Stimulated activated naive CD4-positive, alpha-beta T cell (primary cell): ENCODE measurements at places on chromosomes 6 and 20.

DNA sequence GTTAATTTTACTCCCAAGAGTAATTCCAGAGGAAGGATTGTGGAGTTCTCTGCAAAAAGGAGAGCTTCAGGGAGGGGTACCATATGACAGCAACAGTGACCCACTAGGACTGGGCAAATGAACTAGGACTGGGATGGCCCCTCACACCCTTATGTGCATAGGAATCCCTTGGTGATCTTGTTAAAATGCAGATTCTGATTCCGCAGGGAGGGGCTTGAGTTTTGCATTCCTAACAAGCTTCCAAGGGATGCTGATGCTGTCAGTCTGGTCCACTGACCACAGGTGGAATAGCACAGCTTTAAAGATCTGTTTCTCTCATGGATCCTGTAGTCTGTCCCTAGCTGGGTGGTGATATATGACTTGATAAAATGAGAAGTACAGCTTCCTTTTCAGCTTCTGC, 6.3 kb upstream of the FOXA2 start:
- DNase-seq: no peak

DNA sequence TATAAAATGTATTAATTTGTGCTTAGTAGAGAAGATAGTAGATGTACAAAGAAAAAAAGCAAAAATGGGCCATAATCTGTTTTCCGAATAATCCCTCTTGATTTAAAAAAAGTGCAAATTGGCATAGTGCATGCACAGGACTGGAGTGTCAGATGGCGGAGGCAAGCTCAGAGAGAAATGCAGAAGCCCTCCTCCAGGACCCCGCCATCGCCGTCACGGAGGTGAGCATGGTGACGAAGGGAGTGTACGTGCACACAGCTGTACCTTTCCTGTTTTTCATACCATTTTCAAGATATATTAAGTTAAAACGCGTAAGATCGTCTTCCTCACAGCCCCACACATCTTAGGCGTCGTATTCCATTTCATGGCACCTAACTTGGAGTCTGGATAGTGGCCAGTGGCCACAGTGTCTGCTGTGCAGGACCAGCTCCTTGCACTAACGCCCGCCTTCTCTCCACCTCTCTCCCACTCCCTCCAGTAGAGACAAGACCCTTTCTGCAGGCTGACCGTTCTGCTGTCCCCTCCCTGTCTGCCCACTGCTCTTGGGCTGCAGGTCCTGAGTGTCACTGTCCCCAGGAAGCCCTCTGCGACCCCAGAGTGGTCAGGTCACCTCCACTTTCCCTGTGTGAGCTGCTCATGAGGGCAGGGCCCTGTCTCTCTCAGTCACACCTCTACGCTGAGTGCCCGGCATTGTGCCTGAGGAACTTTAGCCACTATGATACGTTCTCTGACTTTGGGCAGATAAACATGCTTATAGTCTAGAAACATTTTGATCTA, 9.8 kb downstream of the DUSP22 start:
- no peak for DNase-seq

- peak; percentile 53 for DNase-seq
These were observed 43.6 kb downstream of the FGD2 start for GRCh38 chr6:37048851-37049757.

DNA sequence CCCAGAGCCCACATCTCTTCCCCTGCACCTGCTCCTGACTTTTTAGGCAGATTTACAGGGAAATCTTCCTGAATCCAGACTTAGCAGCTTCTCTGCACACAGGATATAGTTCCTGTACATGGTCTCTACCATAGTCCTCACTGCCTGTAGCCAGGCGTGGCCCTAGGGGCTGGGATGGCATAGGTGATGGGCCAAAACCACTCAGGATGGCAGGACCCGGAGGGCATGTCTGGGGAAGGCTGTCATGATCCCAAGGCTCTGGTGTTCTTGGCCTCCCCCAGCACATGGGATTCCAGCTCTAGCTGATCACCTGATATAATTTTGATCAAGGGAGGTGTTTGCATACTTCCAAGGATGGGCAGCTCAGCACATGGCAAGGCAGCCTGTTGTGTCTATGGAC, 58.0 kb downstream of the TOX2 start:
- DNase-seq: no peak

DNA sequence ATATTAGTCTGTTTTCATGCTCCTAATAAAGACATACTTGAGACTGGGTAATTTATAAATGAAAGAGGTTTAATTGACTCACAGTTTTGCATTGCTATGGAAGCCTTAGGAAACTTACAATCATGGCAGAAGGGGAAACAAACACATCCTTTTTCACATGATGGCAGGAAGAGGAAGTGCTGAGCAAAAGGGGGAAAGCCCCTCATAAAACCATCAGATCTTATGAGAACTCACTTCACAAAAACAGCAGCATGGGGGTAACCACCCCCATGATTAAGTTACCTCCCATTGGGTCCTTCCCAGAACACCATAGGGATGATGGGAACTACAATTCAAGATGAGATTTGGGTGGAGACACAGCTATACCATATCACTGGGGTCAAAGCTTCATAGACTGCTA, 254.2 kb downstream of the ERMARD start:
- no peak for DNase-seq

DNA sequence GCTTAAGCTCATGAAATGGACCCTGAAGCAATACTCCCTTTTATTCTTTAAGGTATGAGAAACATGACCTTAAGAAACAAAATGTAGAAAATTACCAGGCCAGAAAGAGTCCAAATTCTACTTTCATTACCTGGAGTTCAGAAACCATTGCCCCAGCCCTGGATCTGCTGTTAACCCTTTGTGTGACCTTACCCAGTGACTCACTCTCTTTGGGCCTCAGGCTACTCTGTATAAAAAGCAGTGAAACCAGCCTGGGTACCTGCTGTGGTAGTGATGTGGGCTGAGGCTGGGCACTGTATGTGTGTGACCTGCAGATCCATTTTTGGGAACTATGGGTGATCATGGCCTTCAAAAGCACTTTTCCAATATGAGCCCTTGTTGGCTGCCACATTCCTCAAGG, 47.2 kb downstream of the SLC9A8 start:
- no peak for DNase-seq

DNA sequence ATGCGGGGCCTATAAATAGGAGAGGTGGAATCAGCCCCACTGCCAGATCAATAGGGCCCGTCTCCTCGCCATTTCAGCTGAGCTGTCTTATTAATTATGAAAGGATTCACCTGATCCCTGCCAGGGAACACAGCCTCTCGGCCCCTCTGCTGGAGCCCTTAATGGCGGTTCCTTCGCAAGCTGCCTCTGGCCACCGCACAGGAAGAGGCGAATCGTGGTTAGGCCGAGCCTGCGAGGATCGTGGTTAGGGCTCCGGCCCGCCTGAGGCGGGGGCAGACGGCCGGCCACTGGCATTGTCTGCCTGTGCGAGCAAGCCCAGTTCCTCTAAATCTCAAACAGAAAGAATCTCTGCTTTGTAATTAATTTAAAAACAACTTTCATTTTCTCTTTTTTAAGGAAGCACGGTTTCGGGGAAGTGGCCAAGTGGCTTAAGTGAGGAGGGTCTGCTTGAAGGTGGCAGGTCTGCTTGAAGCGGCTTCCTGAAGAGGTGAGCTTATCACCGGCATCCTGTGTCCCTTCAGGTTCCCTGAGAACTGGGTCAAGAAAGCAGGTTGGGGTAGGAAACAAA, 9.2 kb downstream of the NRN1 start:
- peak; percentile 30 for DNase-seq

DNA sequence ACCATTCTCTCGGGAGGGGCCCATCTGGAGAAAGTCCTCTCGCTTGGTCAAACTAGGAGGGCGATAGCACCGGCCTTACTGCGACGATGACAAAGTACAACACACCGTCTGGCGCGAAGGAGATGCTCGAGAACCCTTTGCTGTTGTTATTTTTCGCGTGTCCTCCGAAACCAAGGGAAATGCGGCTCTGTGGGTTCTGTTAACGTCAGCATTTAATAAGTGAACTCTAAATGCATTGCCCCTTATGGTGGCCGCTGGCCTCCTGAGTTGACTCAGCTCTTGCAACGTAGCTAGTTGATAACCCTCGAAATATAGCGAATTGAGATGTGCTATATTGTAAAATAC, 577 bp upstream of the SCAND1 start:
- DNase-seq: no peak

DNA sequence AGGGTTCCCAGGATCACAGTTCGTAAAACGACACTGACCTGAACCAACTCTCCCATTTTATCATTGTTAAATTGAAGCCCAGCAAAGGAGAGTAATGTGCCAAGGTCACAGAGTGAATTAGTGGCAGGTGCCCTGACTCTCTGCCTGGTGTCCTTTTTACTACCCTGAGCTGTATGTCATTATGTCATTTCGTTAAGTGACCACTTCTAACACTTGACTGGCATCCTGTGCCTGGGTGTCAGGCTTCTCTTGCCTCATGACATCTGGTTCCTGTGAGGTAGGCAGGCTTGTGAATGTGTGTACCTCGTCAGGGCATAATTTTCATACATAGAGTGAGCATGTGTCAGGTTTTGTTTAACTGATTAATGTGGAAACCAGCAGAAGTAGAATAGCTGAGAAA, 48.6 kb downstream of the RALY start:
- DNase-seq: no peak

- DNase-seq: no peak
These were observed 142.9 kb upstream of the OLIG3 start for GRCh38 chr6:137637121-137637520.

- no peak for DNase-seq
These were observed 29.0 kb upstream of the SPDEF start for GRCh38 chr6:34585108-34585507.

DNA sequence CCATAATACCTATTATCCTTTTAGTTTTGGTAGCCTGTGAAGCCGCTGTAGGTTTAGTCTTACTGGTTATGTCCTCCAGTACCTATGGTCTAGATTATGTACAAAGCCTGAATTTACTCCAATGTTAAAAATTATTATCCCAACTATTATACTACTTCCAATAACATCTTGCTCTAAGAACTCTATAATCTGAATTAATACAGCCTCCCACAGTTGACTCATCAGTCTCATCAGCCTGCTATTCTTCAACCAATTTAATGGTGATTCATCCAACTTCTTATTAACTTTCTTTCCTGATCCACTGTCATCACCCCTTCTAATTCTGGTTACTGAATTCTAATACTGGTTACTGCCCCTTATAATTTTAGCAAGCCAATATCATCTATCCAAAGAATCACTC, 370.3 kb upstream of the OPRM1 start:
- DNase-seq: no peak
